ENCODE measurements at places on chromosomes 5 and 9. TPM values are rescaled to one million over a fixed set of nuclear protein-coding genes. Genes with fewer than 3 reads are reported as not detected.

Gene RABEPK
- total RNA-seq: 37.7 TPM

Gene BASP1
- total RNA-seq: 163 TPM

Gene SEMA5A
- 12.5 TPM for total RNA-seq

Gene NIM1K
- 9.1 TPM for total RNA-seq

Gene NR2F1
- total RNA-seq: 55.4 TPM

Gene DBH
- total RNA-seq: not detected

Gene MARVELD2
- 0.17 TPM for total RNA-seq

Gene CFAP157
- total RNA-seq: 0.17 TPM

Gene LECT2
- not detected for total RNA-seq

Gene NME5
- 2.6 TPM for total RNA-seq

Gene ZFP2
- 1.8 TPM for total RNA-seq

Gene SLCO6A1
- not detected for total RNA-seq

Gene GZMA
- not detected for total RNA-seq

Gene OR1Q1
- total RNA-seq: not detected

Gene SLC6A18
- total RNA-seq: not detected

Gene TAF11L5
- total RNA-seq: not detected

Gene TSSK1B
- 0.15 TPM for total RNA-seq

Gene PCDHB2
- 0.58 TPM for total RNA-seq

Gene ANKRD20A1
- total RNA-seq: 0.73 TPM

Gene IFNA21
- total RNA-seq: not detected

Gene EEIG1
- total RNA-seq: 12.9 TPM

Gene C9
- not detected for total RNA-seq

Gene C6
- not detected for total RNA-seq

Gene GNA14
- total RNA-seq: 0.15 TPM

Gene LCN15
- not detected for total RNA-seq

Gene PRRX2
- total RNA-seq: 50.0 TPM

Gene MYOZ3
- 1.5 TPM for total RNA-seq

Gene FST
- 73.6 TPM for total RNA-seq

Gene PCDHB3
- total RNA-seq: 0.29 TPM

Gene PRLR
- total RNA-seq: 0.17 TPM

Gene ZNF608
- total RNA-seq: 13.4 TPM

Gene FOXD1
- 7.6 TPM for total RNA-seq

Gene PRELID2
- 20.7 TPM for total RNA-seq

Data from smooth muscle cell of trachea (primary cell).